MCF 10A (cell line): ENCODE measurements at places on chromosomes 6 and 20.

- DNase-seq: peak; percentile 48
Observed at GRCh38 chr6:152356662-152357061, 280.5 kb downstream of the SYNE1 start.

DNA sequence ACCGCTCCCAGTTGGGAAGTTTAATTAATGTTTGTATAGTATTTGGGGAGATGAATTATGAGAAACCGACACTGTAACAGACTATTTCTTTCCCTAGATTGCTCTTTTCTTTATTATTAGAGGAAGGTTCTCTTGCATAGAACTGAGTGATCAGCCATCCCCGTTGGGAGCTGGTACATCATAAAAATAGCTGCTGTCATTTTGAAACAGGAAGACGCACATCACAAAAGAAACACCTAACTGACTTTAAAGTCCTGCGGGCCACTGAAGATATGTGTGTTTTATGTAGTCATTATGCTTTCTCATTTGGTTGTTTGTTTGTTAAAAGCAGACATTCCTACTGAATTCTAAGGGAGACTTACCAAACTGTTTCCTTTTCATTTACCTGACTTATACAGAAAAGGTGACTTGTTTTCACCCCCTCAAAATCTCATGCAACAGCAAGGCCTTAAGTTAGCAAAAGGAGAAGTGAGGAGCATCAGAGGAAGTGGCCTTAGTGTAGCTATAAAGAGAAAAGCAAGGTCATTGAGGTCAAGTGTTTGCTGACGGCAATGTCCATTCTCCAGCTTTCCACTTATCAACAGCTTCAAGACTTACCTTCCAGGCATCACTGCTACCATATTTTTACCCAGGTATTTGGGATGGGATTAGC lies 91.0 kb downstream of the PKHD1 start:
- no peak for DNase-seq

- no peak for DNase-seq
Observed at GRCh38 chr6:84773431-84774156, 9.2 kb upstream of the TBX18 start.

DNA sequence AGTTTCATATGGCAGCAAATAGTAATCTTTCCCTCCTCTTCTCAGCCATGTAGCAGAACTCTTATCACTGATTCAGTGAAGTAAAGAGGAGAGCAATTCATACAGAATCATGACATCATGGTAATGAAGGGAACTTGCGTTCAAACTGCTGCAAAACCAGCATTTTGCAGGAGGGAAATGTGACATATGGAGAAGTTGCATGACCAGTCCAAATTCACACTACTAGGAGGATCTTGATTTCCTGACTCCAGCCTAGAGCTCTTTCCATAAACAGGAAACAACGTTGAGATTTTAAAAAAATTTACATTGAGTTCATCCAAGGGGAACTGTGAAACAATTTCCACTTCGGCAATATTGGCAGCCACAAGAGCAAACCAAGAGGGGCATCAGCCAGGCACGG lies 63.8 kb downstream of the MBOAT1 start:
- DNase-seq: no peak

- no peak for DNase-seq
Observed at GRCh38 chr20:17024513-17025119, 202.2 kb upstream of the PCSK2 start.

DNA sequence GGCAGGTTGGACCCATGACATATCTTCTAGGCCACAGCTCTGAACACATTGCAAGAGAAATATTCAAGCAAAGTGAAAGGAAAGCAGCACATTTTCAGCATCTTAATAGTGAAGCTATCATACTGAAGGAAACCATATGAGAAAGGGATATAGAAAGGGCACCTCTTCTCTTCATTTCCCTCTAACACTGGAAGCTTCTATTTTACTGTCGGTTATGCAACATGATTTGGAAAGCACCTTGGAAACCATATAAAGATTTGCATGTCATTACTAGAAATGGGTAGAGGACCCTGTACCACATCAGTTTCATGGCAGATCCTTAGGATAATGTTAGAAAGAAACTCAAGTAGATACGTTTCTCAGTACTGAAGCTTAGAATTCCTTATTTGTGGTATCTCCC lies 70.5 kb upstream of the HMGN3 start:
- no peak for DNase-seq

DNA sequence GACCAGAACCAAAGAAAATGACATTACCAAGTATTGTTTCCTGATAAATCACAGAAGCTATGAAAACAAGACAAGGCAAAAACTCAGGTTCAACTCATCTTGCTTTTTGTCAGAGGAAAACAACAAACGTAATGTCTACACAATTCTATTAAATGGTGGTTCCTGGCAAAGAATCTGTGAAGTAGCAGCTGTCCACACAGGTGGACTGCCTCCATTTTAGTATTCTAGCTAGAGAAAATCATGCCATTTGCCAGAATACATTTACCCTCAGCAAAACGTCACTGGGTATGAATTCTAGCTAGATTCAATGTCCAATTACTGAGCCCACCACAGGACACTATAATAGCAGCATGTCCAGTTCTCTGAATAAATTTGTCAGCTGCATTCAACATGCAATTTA lies 125.4 kb downstream of the ADGRB3 start:
- DNase-seq: no peak

DNA sequence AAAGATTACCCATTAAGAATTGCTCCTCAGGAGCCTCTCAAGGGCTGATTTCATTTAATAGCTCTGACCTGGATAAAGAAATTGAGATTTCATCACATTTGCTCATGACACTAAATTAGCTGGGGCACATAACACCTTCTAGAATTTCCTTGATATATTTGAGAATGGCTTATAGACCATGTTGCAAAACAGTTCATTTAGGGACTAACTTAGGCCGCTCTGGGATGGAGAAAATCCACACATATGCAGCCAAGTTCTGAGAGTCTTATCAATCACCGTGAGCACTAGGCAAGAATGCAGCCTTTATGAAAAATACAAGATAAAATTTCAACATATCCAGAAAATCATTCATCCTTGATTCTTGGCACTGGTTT lies 91.0 kb upstream of the MCHR2 start:
- no peak for DNase-seq

DNA sequence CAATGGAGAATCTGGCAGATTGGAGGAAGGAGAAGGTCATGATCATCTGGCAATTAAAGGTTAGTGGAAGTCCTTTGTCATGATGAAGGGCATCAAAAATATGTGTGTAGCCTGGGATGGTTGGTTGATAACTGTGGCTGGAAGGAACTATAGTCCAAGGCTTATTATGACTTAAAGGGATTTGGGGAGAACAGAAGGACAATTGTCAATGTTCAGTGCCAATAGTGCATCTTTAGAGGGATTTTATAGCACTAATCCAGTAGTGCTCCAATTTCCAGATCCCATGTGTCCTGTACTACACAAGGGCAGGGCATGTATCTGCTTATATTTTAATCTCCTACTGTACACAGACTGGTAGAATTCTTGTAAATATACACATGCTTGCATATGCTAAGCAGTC lies 5.0 kb upstream of the ZBTB24 start:
- DNase-seq: no peak

DNA sequence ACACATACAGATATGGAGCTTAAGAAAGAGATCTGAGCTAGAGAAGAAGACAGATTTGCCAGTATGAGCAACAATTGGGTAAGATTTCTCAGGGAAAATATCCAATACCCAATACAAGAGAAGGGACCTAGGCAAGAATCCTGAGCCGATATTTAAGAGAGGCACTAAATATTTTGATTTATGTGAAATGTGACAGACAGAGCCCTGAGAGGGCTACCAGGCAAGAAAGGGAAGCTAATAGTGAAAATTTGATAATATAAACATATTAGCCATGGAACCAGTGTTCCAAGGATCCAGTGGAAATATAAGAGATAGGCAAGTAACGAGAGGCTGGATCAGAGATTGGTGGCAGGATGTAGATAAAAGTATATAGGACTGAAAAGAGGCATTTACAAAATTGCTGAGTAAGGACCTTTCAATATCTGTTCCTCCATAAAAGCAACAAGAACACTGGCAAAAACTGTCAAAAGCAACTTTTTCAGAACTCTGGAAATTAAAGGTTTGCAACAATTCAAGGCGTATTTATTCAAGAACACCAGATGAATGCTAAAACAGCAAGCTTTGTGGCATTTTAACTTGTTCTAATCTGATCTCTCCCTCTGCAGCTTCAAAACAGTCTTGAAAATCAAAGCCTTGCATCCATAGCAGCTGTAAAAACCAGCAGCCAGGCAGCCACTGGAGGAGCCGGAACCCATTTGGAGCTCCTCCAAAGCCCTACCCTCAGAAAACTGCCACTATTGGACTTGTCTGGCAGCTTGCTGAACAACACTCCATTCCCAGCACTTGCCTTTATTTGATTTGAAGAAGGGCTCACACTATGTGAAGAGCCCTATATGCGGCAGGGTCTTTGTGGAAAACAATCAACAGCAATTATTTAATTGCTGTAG lies 58.8 kb downstream of the REV3L start:
- peak; percentile 26 for DNase-seq

GRCh38 chr20:41769592-41770018 lies 151.4 kb upstream of the CHD6 start:
- no peak for DNase-seq

GRCh38 chr6:39319621-39320362 lies 2.7 kb downstream of the KCNK16 start:
- DNase-seq: no peak

DNA sequence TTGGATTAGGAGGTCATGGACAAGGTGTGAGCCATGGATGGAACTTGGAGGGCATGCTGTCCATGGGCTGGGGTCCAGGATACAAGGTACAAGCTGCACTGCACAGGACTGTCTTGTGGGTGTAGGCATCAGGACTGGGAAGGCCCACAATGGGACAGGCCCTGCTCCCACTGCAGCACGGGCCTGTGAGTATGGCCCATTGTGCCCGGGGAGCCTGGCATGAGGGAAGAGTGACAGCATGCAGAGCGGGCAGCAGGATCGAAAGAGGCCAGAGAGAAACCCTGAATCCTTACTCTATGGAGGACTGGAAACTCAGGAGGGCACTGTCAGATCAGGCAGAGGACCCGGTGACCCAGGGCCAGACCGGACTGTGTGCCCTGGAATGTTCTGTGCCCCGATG lies 211.3 kb downstream of the PREX1 start:
- DNase-seq: no peak

GRCh38 chr20:11935212-11936154 lies 17.8 kb downstream of the BTBD3 start:
- no peak for DNase-seq

DNA sequence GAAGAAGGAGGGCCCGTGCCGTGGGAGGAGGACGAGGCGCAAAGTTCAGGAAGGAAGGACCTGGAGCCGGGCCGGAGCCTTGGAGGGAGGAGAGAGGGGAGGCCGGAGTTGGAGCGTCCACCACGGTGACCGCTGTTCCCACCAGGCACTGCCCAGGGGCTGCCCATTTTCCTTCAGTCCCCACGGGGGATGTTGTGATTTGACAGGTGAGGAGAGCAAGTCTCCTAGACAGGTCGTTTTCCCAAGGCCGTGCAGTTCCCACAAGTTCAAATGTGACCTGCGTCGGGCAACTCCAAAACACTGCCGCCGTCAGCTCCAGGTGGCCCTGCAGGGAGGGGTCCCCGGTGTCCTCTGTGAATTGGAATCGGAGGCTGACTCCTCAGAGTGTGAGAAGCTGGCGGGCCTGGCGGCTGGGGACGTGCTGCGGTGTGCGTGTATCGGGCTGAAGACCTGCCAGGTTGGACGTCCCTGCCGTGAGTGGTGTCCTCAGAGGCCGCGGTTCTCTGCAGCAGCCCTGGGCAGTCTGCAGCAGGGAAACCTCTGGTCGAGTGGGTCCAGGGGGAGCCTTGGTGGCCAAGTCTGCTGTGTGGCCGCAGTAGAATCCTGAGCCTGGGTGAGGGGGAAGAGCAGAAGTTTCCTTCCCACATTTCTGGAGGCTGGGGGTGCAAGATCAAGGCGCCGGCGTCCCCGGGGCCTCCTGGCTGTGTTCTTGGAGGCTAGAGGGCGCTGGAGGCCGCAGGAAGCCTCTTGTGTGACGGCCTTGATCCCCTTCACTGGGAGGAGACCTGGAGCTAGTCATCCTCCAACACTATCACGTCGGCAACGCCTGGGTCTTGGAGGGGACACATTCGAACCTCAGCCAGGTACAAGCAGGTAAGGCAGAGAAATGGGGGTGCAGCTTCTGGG lies 115.1 kb upstream of the FRMD1 start:
- DNase-seq: peak; percentile 28

- no peak for DNase-seq
Observed at GRCh38 chr6:105921781-105922180, 164.4 kb upstream of the PRDM1 start.

DNA sequence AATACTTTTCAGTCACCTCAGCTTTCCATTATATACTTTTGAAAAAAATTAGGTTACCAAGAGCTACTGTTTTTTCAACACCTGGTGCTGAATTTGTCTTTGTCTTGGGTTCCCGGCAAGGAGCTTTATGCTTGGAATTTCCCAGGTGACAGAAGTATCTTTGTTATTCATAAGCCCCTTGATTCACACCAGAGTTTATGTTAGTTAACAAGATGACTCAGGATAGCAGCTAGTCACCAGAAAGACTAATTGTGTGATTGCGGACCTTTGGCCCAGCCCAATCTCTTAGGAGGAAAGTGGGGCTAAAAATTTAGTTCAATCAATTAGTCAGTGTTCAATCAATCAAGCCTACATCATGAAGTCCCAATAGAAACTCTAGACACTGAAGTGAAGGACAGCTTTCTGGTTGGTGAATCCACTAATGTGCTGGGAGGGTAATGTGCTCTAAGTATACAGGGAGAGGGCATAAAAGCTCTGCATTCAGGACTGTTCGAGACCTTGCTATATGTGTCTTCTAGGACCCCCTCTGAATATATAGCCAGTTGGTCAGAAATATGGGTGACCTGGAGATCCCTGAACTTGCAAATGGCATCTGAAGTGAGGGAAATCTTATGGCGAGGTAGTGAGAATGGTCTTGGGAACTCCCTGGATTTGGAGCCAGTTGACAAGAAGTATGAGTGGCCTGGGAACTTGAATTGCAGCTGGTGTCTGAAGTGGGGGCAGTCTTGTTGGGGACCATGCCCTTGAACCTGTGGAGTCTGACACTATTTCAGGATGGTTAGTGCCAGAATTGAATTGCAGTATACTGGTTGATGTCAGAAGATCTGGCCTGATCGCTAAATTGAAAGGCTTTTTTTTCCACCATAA lies 16.2 kb downstream of the TMEM30A start:
- DNase-seq: peak; percentile 44

DNA sequence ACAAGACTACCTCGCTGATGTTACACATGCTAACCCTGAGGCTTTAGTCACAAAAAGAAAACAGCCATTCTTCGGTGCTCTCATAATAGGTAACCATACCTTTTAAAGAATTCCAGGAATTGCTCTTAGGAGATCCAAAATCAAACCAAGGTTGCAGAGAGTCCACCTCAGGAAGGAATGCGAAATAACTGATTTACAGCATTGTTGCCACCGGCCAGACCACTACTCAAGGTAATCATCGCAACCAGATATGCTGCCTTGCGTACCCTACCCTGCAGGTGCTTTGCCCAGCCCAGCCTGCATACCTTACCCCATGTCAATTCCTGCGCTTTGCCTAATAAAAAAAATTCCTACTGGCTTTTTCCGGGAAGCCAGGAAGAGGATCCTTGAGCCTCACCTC lies 27.0 kb downstream of the NUP153 start:
- DNase-seq: no peak

GRCh38 chr6:38143191-38144150 lies 323.9 kb downstream of the ZFAND3 start:
- no peak for DNase-seq
